ENCODE measurements at places on chromosomes 13 and 19. TPM values are rescaled to one million over a fixed set of nuclear protein-coding genes. Genes with fewer than 3 reads are reported as not detected.
A peak's percentile ranks its signal among the peaks of the same experiment; 100 is the strongest.

DNA sequence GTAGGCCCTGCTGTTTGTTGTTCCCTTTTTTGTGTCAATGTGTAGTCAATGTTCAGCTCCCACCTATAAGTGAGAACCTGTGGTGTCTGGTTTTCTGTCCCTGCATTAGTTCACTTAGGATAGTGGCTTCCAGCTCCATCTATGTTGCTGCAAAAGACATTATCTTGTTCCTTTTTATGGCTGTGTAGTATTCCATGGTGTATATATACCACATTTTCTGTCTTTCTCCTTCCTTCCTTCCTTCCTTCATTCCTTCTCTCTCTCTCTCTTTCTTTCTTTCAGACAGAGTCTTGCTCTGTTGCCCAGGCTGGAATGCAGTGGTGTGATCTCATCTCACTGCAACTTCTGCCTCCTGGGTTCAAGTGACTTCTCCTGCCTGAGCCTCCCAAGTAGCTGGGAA lies 21.0 kb downstream of the CYP2A6 start:
- DNase-seq: no peak

DNA sequence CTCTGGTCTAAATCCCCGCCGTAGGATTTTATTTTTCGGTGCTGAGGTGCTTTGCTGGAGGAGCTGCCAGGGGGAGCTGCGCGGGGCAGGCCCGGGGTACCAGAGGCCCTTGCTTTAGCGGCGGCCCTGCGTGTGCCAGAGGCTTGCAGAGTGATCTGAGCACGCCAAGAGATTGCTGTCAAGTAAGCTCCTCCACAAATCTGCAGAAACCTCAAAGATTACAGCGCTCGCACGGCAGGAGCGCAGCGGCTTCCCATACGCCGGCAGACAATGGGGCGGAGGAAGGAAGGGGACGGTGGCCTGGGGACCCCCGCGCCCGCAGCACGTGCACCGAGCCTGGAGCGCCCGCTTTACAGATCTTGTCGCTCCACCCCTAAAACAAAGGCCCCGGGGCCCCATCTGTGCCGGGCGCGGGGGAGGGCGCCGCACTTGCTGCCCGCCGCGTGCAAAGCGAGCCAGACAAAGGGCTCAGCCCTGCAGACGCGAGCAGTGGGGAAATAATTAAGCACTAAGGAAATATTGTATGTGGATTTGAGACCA lies 9.1 kb upstream of the C19orf12 start:
- DNase-seq: no peak

DNA sequence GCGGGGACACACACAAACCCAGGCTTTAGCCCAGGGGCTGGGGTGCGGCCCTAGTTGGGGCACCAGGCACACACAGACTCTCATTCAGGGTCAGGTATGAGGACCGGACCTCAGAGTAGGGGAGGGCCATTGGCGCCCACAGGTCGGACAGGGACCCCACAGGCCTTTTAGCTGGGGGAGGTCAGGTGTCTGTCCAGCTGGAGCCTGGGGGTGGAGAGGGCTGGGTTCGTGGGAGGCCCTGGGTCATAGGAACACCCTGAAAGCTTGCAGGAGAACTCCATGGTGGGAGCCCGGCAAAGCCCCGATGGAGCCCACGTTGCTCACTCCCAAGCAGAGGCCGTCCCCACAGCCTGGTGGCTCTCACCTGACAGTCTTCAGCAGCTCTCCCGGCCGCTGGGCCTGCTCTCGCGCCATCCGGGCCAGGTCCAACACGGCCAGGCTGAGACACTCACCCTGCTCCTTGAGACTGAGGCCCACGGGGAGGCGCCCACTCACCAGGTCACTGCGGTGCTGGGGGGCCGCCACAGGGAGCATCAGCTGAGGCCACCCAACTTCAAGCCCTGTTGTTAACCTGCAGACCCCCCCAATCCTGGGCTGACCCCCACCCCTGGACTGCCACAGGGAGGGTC lies 5.0 kb downstream of the JAK3 start:
- DNase-seq: no peak

DNA sequence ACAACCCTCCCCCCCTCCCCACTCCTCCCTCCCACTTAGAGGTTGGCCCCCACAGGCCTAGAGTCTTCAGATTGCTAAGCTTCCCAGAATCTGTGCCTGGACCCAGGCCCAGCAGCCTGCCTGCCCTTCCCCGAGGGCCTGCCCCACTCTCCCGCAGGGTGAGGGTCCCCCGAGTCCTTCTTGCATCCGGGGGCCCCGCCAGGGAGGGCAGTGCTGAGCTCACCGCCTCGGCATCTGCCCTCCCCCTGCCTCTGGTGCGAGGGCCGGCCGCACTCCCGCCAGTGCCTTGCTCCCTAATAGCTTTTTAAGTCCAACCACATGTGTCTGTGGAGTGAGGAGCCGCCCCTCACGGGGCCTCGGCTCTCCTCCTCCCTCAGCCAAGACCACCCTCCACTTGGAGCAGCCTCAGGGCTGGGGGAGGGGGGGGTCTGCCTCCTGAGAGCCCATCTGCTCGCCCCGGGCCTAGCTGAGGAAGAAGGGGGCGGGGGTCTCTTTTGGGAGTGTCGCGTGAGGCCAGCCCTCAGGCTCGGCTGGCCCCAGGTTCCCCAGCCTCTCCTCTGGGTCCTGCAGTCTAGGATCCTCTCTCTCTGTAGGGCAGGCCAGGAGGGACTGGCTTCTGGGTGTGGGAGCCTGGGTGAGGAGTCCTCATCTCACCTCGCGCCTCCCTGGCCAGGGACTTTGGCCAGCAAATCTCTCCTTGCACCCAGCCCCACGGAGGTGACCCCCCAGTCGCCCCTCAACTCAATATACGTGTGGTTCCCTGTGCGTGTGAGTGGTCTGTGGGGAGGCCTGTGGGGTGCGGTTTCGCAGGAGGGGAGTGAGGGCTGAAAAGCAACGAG lies 47.2 kb downstream of the LYL1 start:
- peak; percentile 93 for DNase-seq

GRCh38 chr19:49418511-49418910 lies 4.7 kb downstream of the PTH2 start:
- DNase-seq: no peak

DNA sequence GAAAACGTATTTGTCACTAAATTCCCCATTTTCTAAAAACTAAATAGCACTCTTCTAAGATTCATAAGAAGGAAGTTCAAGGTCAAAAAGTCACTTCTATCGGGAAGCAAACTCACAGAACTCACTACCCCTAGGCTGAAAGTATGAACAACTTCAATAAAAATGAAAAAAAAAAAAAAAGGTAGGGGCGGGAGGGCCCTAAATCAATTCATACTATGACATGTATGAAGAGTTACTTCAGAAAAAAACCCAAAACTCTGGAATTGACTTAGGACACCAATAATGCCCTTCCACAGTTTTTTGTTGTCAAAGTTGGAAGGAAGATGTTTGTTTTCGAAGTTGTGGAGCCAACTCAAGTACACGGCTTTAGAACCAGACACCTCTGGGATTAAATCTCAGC lies 1.1 kb downstream of the SUCLA2 start:
- no peak for DNase-seq

DNA sequence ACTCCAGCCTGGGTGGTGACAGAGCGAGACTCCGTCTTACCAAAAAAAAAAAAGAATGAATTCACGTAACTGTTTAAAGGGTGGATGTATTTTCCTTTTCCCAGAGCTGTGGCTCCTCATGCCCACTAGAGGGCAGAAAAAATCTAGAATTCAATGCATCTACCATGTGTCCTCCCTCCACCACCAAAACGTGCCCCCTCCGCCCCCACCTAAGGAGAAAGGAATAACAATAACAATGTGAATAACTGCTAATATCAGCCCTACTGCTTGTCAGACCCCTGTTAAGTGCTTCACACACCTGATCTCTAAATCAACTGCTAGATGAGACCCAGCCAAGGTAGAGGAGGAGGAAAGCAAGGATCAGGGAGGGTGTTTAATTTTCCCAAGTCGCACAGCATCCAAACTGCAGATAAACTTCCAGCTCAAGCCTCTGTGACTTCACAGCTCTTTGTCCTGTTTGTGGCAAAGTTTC lies 20.2 kb upstream of the PNMA8B start:
- DNase-seq: no peak

DNA sequence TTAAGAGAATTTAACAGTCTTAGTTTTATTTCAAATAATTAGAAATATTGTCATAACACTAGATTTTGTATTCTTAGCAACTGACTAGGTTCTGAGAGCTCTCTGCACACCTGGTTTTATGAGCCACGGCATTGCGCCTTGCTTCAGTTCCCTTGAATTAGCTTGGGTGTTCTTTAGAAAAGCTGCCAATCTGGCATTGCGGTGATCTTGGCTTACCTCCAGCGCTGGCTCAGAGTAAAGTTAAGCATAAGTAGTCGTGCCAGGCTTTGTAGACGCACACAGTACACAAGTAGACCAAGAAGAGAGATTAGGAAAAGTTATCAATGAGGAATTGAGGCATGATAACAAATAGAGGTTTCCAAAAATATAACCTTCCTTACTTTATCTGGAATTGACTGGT lies 45.7 kb downstream of the TPP2 start:
- no peak for DNase-seq

DNA sequence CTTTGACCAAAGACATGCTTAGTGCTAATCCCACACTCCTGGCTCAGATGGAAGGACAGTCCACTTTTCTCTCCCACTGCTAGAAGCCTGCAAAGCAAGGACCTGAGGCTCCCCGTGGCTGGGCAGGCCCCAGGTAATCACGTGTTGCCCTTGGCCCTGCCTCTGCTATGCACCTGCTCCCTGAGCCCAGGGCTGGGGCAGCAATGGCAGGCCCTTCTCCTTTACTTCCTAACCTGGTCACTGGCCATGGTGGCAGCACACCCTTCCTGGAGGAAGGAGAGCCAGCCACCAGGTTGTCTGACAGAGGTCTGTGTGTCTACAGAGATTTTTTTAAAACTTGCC lies 27.9 kb upstream of the ZNF492 start:
- no peak for DNase-seq

GRCh38 chr13:112931028-112931934 lies 37.7 kb upstream of the MCF2L start:
- no peak for DNase-seq

GRCh38 chr13:77356155-77356554 lies 29.3 kb upstream of the MYCBP2 start:
- no peak for DNase-seq

- DNase-seq: no peak
These were observed 40.6 kb downstream of the TPT1 start for GRCh38 chr13:45300190-45300985.

DNA sequence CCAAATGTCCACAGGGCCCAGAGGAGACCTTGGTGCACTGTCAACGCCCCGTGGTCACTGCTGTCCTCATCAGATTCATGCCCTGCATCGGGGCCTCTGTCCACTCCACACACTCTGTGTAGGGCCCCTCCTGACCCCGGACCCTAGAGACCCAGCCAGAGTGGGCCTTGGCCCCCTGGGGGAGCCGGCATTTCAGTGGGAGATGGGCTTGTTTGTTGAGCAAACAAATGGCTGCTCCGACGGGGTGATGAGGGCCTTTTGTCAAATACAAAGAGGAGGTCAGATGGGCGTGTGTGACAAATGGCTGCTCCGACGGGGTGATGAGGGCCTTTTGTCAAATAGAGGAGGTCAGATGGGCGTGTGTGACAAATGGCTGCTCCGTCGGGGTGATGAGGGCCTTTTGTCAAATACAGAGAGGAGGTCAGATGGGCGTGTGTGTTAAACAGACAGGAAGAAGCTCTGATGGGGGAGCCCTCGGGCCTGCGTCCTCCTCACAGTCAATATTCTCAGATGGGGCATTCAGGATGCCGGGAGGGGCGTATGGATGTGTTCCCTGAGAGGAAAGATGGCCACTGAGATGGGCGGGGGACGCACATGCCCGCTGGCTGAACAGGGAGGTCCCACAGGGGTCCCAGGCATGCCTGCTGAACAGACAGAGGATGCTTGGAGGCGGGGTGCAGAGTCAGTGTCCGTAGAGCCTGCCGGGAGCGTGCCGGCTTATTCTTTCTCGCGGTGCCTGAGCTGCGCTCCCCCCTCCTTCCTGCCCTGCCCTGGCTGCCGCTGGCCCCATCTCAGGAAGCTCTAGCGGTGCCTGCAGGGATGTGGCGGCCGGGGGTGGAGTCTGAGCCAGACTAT lies 36.3 kb downstream of the SMIM24 start:
- peak; percentile 81 for DNase-seq

The ZC3H13 gene
- total RNA-seq: 57.0 TPM

The CLEC17A gene
- total RNA-seq: not detected

The BEST2 gene
- total RNA-seq: not detected
